8988T (cell line): ENCODE measurements at places on chromosomes 12 and 14.

DNA sequence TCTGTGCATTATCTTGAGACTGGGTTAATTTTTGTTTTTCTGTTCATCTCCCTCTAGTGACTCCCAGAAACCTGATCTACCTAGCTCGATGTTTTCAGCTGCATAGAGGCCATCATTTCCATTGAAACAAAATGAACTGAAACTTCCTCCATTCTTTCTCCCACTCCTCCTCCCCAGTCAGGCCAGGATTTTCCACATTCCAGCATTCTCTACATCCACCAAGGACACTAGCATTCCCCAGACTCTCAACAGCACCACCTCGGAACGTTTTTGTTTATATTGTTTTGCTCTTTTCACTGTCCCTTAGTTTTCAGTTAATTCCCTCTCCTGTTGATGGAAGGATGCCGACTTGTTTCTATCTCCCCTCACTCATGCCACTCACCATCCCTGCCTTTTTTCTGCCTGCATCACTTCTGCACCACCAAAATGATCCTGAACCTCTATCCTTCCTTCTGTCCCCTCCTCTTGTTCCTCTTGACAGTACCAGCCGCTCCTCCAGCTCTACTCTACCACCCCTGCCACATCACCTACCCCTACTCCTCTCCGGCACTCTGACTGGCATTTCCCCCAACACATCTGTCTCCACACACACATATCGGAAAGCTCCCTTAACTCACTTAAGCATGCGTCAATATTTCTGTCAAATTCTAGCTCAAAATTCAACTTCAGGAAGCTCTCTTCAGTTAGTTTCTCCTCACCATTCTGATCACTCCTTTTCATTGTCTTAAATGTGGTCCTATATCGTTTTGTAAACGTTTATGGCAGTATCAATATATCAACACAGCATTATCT, 13.2 kb downstream of the OR6S1 start:
- no peak for DNase-seq

GRCh38 chr12:39935275-39935674, 170.6 kb downstream of the SLC2A13 start:
- DNase-seq: no peak

DNA sequence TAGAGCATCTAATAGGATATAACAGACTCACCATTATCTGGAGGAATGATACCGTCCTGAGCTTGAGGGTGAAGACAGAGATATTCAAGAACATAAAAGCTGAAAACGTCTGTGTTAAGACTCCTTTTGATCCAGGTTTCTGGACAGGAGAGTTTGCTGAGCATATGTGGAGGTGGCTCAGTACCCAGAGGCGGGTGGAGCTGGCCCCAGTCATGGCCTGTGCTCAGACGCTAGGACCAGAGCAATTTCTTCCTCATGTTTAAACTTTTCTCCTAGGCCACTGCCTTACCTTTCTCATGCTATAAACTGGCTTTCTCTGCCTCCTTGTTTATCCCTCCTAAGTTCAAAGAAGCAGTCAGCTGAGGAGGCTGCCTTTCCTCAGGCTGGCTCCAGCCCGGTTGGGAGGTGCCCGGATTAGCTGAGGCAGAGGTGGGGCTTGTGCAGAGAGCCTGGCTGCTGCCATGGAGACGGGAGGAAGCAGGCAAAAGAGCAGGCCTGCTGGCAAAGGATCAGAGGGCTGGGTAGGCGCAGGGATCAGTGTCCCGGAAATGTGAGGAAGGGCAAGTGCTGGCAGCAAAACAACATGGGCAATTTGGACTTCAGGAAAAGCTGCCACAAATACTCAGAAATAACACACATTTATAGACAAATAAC, 13.7 kb downstream of the COA8 start:
- DNase-seq: no peak

DNA sequence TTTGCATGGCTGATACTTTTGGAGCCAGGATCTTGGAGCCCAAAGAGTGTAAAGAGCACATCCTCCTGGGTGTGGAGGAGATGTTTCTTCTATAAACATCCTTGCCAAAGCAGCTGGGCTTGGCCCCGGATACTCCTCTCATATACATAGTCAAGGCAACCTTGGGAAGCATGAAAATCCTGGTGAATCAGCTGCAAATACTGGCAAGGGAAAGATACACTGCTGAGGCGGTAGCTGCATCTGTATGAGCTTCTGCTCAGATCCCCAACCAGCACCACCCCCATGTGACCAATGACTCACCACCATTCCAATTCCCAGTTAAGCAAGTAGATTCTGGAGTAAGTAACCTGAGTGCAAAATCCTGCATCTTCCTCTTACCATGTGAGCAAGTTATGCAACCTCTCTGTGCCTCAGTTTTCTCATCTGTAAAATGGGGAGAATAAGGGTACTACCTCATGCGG, 567.4 kb downstream of the MED13L start:
- DNase-seq: no peak

- no peak for DNase-seq
These were observed 15.8 kb downstream of the ATP5MC2 start for GRCh38 chr12:53660041-53660440.

- no peak for DNase-seq
These were observed 395.0 kb downstream of the EGLN3 start for GRCh38 chr14:33555710-33556350.
